ENCODE measurements at places on chromosomes 3 and 15.

DNA sequence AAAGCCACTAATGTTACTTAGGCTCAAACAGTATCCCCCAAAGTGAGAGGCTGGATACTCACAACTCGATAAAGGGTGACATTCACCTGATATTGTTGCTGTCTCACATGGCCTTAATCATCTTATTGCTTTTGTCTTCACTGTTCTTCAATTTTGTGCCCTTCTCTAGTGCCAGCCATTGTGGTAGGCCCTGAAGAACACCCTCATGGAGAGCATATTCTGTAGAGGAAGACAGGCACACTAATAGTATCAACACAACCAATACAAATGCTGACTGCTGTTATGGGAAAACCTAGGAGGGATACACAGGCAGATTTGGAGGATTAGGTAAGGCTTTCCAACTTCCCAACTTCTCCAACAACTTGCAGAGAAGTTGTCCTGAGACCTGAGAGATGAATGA is 4.1 kb upstream of the BLM start:
- no peak overlapping the region for H3K27ac ChIP-seq
- no peak overlapping the region for H3K4me3 ChIP-seq
- no peaks in the 10 kb centered on the region for H3K27me3 ChIP-seq
- DNase-seq = no peak
- H3K36me3 ChIP-seq = no peaks in the 10 kb centered on the region

DNA sequence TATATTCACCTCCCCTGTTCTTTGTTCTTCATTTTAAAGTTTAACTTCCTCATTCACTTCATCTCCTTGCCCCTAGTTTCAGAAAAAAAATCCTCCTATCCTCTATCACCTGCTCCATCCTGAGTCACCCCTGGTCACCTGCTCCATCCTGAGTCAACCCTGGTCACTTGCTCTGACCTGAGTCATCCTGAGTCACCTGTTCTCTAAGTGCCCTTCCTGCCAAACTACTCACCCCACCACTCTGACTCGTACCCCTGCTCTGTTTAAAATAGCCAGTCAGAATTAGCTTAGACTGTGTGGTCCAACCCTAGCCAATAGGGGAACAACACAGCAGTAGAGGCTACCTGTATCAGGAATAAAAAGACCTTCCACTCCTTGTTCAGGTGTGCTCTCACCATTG is 716.9 kb downstream of the ZBBX start:
- no peaks in the 10 kb centered on the region for H3K4me1 ChIP-seq
- no peak overlapping the region for H3K27ac ChIP-seq
- no peaks in the 10 kb centered on the region for H3K36me3 ChIP-seq
- H3K4me3 ChIP-seq = no peak overlapping the region
- DNase-seq = no peak
- H3K27me3 ChIP-seq = no peaks in the 10 kb centered on the region

- no peak overlapping the region for H3K27ac ChIP-seq
- no peaks in the 10 kb centered on the region for H3K27me3 ChIP-seq
- no peak overlapping the region for H3K4me3 ChIP-seq
- no peaks in the 10 kb centered on the region for H3K4me1 ChIP-seq
- no peaks in the 10 kb centered on the region for H3K36me3 ChIP-seq
Observed at GRCh38 chr3:160060409-160061027, 71.9 kb downstream of the IL12A start.

- H3K4me1 ChIP-seq = no peaks in the 10 kb centered on the region
- no peaks in the 10 kb centered on the region for H3K27me3 ChIP-seq
- no peaks in the 10 kb centered on the region for H3K36me3 ChIP-seq
- H3K4me3 ChIP-seq = no peak overlapping the region
- no peak overlapping the region for H3K27ac ChIP-seq
Observed at GRCh38 chr3:114941626-114942309, 205.3 kb downstream of the ZBTB20 start.

DNA sequence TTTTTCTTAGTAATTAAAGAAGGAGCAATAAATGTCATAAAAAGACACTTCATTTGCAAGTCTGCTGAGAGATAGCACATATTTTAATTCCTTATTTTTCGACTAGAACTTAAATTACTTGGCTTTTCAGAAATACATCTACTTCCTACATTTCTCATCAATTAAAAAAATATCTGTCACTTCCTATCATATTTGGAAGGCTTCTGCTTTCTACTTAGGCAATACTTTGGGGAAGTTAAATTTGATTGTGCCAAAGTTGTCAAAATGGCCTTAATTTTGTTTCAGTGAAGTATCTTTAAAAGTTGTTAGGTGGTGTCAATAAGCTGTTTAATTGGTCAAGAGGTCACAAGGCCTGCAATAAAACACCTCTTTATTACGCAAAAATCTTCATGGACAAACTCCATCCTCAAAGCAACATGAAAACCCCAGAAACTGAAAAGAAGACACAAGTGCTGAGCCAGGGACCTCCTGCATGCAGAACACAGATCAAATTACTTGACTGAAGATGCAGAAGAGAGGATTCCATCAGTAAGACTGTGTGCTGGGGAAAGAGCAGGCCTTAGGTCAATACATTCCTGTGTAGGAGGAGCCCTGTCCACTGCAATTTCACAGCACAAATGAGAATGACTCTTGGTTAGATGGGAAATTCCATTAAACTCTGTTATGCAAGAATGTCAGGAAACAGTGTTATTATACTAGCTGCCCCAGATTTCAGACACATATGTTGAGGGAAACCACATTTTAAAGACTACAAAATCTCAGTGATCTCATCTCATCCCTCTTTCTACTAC is 48.0 kb upstream of the FSTL1 start:
- no peak overlapping the region for H3K27ac ChIP-seq
- DNase-seq = no peak
- no peaks in the 10 kb centered on the region for H3K36me3 ChIP-seq
- H3K27me3 ChIP-seq = no peaks in the 10 kb centered on the region
- H3K4me1 ChIP-seq = no peaks in the 10 kb centered on the region
- H3K4me3 ChIP-seq = no peak overlapping the region

GRCh38 chr3:63689285-63689684 is 36.8 kb downstream of the SNTN start:
- no peaks in the 10 kb centered on the region for H3K27me3 ChIP-seq
- no peak overlapping the region for H3K4me3 ChIP-seq
- H3K4me1 ChIP-seq = no peaks in the 10 kb centered on the region
- H3K36me3 ChIP-seq = no peaks in the 10 kb centered on the region
- H3K27ac ChIP-seq = no peak overlapping the region

GRCh38 chr3:47010111-47010712 is 30.7 kb downstream of the NBEAL2 start:
- DNase-seq = no peak
- H3K27ac ChIP-seq = no peak overlapping the region
- H3K4me1 ChIP-seq = no peaks in the 10 kb centered on the region
- H3K4me3 ChIP-seq = no peak overlapping the region
- H3K27me3 ChIP-seq = no peaks in the 10 kb centered on the region

GRCh38 chr3:106268696-106269095 is 399.9 kb upstream of the CBLB start:
- H3K36me3 ChIP-seq = no peaks in the 10 kb centered on the region
- no peak for DNase-seq
- H3K27ac ChIP-seq = no peak overlapping the region
- no peak overlapping the region for H3K4me3 ChIP-seq
- no peaks in the 10 kb centered on the region for H3K4me1 ChIP-seq
- no peaks in the 10 kb centered on the region for H3K27me3 ChIP-seq

DNA sequence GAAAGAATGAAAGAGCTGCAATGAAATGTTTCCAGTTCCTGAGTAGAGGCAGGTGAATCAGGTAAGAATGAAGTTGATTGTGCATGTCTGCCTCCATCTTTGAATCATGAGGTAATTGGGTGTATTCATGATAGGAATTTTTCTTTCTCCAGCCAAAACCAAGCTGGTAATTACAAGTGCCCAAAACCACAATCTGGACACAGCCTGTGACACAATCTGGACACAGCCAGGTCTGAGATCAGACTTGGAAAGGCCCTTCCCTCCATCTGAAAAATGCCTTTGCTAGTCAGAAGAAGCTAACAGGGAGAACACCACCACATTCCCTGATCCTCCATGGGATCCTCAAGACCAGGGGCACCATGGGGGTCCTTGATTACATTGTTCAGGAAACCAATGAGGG is 338.5 kb upstream of the THBS1 start:
- DNase-seq = no peak
- H3K4me1 ChIP-seq = no peaks in the 10 kb centered on the region
- no peak overlapping the region for H3K4me3 ChIP-seq

DNA sequence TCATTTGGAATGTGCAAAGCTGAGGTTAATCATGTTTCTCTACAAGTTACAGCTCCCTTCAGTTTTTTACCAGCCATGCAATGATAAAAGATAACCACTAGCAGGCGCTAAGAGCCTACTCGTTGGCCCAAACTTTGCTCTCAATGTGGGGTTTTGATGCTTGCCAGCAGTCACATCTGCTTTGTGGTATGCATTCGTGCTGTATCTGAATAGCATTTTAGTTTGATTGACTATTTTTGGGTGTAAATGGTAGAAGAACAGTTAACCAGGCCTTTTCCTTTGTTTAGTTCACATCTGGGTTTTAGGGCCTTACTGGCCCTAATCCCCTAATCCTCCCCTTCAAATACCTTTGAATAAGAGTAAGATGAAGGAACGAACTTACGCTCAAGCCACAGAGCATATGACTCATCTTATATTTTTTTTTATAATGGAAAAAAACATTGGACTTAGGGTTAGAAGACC is 4.4 kb upstream of the CLDN11 start:
- DNase-seq = no peak
- no peak overlapping the region for H3K27ac ChIP-seq
- peaks cover 10% of the 10 kb centered on the region for H3K4me1 ChIP-seq
- H3K27me3 ChIP-seq = peaks cover 11% of the 10 kb centered on the region
- H3K36me3 ChIP-seq = no peaks in the 10 kb centered on the region

DNA sequence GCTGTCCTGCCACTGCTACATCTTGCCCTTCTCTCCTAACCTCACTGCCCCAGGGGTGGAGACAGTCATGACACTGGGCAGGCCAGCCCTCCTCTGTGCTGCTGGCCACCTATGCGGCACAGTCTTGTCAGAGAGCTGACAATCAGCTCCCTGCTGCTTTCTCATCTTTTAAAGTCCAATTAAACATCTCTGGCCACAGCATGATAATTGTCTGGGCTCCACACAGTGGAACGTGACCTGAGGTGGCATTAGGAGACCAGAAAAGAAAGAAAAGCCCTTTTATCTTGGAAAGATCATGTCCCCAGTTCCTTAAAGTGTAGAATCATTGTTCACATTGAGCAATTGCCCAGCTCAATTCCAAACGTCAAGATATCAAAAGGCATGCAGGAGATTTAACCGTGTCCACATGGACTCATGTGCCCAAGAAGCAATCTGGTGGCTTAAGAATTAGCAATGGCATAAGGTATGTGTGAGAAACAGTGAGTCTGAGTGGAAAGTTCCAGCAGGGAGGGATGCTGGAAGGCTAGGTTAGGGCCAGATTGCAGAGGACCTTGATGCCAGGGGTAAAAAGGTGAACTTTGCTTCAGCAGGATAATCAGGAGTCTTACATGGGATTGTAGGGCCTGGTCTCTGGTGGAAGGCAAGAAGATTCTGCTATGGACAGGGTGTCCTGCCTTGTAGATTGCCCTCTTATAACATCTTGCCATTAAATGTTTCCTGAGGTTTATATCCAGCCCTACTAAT is 15.3 kb upstream of the CACNA1D start:
- no peak for DNase-seq
- no peak overlapping the region for H3K4me3 ChIP-seq
- no peaks in the 10 kb centered on the region for H3K4me1 ChIP-seq
- no peaks in the 10 kb centered on the region for H3K27me3 ChIP-seq
- H3K36me3 ChIP-seq = no peaks in the 10 kb centered on the region
- H3K27ac ChIP-seq = no peak overlapping the region

DNA sequence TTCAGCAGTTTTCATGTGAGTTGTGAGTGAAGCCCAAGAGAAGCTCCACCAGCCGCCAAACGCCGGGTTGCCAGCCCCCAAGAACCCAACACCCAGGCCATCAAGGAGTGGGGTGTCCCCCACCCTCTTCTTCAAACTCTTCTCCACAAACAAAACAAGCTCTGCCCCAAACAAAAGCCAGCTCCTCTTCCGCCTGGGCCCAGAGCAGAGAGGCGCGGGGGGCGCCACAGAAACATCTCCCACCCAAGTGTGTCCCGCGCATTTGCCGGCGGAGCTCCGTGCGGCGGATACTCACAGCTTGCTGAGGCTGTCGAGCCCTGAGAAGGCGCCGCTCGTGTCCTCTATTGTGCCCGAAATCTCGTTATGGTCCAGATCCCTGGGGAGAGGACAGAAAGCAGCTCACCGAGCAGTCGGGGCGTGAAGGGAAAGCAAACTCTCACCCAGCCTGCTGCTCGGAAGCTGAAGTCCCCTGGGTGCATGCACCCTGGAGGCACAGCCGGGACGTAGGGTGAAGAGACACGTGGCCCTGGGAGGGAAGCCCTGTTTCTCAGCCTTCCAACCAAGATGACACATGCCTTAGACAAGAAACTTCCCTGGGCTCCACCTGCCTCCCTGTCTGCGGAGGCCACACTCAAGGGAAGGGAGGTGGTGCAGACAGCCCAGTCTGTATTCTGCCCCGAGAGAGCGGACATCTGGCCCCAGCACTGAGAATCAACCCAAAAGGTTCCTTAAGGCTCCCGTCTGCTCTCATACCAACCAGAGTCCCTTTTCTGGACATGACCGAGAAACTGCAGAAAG is 95.7 kb downstream of the LRIG1 start:
- H3K27me3 ChIP-seq = no peaks in the 10 kb centered on the region
- DNase-seq = no peak
- H3K36me3 ChIP-seq = peaks cover 63% of the 10 kb centered on the region
- no peak overlapping the region for H3K27ac ChIP-seq
- H3K4me3 ChIP-seq = no peak overlapping the region

GRCh38 chr3:66480666-66481065 is 20.2 kb downstream of the LRIG1 start:
- H3K27me3 ChIP-seq = no peaks in the 10 kb centered on the region
- peak; percentile 23 for DNase-seq
- H3K27ac ChIP-seq = peak overlapping the region; percentile 40
- peaks cover 38% of the 10 kb centered on the region for H3K4me1 ChIP-seq
- no peaks in the 10 kb centered on the region for H3K36me3 ChIP-seq

- no peak overlapping the region for H3K27ac ChIP-seq
- no peaks in the 10 kb centered on the region for H3K4me1 ChIP-seq
- H3K4me3 ChIP-seq = no peak overlapping the region
- no peaks in the 10 kb centered on the region for H3K27me3 ChIP-seq
- no peaks in the 10 kb centered on the region for H3K36me3 ChIP-seq
Observed at GRCh38 chr3:168220556-168220955, 124.8 kb upstream of the GOLIM4 start.

DNA sequence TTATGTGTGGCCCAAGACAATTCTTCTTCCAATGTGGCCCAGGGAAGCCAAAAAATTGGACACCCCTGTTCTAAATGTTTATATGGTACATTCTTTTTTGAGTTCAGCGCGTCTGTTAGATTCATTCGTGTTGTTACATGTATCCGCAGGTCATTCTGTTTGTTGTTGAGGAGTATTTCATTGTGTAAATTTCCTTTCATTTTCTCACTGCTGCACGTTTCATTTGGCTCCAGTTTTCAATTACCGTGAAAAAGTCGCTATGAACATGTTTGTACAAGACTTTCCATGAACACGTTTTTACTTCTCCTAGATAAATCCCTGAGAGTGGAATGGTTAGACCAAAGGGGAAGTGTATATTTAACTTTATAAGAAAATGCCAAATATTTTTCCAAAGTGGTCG is 7.5 kb upstream of the OPA1 start:
- no peak for DNase-seq
- no peaks in the 10 kb centered on the region for H3K27me3 ChIP-seq
- no peaks in the 10 kb centered on the region for H3K4me1 ChIP-seq
- no peak overlapping the region for H3K4me3 ChIP-seq
- H3K36me3 ChIP-seq = no peaks in the 10 kb centered on the region
- no peak overlapping the region for H3K27ac ChIP-seq

All from effector memory CD4-positive, alpha-beta T cell (primary cell).